Suppressor macrophage treated with lipopolysaccharide for 4 hours (primary cell): ENCODE measurements at places on chromosomes 5 and 9.

DNA sequence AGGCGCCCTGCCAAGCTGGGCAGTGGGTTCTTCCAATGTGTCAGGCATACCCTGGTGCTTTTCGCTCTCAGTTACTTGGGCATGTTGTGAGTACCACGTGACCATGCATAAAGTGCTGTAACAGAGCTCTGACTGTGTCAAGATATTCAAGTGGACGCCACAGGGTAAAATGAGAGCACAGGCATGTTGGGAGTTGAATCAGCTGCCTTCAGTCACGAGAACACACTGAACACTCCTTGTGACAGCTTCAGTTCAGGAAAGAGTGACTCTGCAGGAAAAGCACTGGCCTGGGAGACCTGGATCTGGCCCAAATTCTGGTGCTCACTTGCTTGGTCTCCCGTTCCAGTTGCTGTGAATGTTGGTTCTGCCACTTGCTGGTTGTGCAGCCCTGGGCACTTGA is 5.1 kb downstream of the MLANA start:
- DNase-seq: no peak

- DNase-seq: no peak
These were observed 761.7 kb upstream of the ARRDC3 start for GRCh38 chr5:92144824-92145223.

DNA sequence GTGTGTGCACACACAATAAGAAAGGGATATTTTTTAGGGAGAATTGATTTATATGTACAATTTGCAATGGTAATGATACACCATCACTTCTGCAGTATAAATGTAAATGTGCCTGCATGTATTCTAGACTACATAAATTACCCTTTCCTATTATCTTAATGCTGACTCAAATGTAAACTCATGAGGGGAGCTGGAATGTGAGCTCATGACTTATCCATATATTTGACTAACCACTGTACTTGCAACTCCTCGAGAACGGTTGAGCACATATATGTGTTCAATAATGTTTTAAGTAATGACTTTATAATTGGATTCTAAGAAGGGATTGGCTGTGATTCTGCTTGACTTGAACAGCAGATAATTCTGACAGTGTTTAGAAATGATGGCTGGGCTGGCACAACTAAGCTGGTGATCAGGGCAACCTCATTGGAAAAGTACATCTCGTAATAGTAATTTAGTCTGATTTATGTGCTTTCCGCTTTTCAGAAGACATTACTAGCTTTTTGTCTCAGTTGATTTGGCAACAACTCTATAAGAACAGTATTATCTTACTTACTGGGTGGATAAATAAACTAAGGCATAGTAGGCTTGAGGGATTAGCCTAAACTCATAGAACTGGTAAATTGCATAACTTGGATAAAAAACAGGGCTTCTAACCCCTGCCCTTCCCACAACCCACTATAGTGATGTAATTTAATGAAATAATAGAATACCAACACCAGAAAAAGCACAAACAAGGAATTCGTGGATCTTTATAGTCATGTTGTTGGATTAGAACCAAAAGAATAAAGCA is 130.2 kb upstream of the SPEF2 start:
- DNase-seq: no peak

- DNase-seq: no peak
These were observed 69.2 kb downstream of the RCL1 start for GRCh38 chr9:4861736-4862451.

GRCh38 chr5:178120607-178121357 is 7.5 kb downstream of the N4BP3 start:
- DNase-seq: peak; percentile 32

- no peak for DNase-seq
These were observed 7.8 kb downstream of the RRAGA start for GRCh38 chr9:19057033-19057432.

- DNase-seq: no peak
These were observed 238.1 kb downstream of the FBXL7 start for GRCh38 chr5:15737871-15738664.

DNA sequence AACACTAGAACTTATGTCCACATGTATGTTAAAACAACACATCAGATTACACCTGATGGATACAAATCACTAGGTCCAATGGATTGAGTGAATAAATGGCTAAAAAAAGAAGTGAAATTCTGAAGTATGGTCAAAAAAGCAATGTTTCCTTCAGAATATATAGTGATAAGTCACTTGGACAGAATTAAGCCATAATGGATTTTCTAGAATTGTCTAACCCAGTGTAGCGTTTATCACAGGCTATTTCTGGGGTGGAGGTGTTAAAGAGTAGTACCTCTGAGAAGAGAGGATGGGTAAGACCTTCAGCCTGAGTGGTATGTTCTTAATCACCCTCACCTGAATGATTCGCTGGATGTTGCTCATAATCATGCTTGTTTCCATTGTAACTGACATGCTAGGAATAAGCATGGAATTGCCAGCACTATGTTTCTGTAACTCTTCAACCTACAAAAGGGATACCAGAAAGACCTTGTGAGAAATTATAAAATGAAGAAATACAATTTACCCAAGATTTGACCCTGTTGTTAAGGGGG is 33.2 kb downstream of the SLC31A2 start:
- no peak for DNase-seq

DNA sequence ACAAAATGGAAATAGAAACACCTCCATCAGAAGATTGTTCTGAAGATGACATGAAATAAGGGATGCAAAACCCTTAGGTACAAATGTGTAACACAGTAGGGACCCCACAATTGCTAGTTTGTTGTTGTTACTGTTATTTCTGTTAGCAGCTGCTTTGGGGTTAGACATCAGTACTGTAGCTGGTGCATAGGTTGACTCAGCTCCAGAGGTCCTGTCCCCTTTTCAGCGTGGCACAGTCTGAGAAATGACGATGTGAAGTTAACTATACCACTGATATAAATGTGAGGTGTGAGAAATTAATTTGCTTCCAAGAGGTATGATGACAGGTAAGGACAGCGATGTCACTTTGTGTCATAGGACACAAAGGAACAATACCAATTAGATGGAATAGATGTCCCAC is 384.6 kb upstream of the KLF4 start:
- no peak for DNase-seq

DNA sequence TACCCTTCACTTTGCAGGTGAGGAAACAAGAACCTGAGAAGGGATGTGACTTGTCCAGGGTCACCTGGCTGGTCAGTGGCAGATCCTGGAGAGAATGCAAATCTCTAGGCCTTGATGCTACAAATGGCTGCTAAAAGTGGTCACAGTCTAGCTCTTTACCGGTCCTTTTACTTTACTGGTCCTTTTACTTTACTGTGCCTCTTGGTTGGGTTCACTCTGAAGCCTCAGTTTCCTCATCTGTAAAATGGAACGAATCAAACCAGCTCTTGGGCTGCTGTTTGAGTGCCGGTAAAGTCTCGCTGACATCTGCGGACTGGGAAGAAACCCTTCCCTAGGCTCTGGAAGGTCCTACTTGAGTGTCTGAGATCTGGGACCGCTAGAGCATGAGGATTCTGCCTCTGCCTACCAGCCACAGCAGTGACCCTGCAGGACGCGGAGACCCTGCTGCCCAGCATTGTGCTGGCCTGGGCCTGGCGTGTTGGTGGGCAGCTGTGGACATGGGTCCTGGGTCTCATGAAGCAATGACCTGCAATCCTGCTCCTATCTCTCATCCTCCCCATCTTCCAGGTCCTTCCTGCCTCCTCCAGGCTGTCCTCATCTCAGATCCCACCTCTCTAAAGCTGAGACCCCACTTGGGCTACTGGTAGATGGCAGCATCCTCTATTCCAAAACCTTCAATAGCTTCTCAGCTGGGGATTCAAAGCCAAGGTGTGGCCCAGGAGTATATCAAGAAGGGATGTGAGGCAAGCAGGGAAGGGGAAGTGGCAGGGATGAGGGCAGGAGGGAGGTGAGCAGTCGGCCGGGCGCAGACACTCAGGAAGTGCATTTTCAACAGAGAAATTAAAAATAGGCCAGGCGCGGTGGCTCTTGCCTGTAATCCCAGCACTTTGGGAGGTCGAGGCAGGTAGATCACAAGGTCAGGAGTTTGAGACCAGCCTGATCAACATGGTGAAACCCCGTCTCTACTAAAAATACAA is 13.3 kb downstream of the CORO2A start:
- DNase-seq: no peak

- no peak for DNase-seq
These were observed 997 bp upstream of the CHD1 start for GRCh38 chr5:98929710-98930298.
